ENCODE measurements at places on chromosomes 11 and 22. TPM values are rescaled to one million over a fixed set of nuclear protein-coding genes. Genes with fewer than 3 reads are reported as not detected.
A peak's percentile ranks its signal among the peaks of the same experiment; 100 is the strongest.

Gene APLP2
- 188 TPM for polyA plus RNA-seq

DNA sequence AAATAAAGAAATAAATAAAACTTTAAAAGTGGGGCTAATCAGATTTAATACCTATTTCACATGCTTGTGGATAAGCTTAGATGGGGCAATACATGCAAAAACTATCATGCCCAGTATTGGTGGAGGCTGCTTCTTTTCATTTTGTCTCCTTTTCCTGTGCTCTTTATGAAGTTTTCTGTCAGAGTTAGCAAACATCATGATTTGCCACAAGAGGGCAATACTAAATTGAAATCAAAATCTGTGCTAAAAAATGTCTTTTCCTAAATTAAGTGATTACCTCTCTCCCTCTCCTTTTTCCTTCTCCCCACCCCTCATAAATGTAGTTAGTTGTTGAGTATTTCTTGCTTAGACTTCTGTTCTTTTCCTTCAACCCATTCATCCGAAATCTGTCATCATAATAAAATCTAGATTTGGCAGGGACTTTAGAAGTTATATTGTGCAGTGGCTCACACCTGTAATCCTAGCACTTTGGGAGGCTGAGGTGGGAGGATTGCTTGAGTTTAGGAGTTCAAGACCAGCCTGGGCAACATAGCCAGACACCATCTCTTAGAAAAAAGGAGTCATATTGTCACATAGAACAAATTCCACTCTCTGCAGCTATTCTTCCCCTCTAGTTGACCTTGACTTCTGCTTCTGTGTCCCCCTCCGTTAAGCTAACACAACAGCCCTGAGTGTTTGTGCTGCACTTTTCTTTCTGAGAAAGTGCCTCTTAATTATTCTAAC, 4.7 kb upstream of the ARHGAP42 start:
- DNase-seq = no peak

- DNase-seq = peak; percentile 20
These were observed 603 bp downstream of the ESRRA start for GRCh38 chr11:64305691-64306562.

- DNase-seq = no peak
These were observed 24.7 kb downstream of the CHEK1 start for GRCh38 chr11:125649465-125650166.

Gene SIDT2
- 23.0 TPM for polyA plus RNA-seq

DNA sequence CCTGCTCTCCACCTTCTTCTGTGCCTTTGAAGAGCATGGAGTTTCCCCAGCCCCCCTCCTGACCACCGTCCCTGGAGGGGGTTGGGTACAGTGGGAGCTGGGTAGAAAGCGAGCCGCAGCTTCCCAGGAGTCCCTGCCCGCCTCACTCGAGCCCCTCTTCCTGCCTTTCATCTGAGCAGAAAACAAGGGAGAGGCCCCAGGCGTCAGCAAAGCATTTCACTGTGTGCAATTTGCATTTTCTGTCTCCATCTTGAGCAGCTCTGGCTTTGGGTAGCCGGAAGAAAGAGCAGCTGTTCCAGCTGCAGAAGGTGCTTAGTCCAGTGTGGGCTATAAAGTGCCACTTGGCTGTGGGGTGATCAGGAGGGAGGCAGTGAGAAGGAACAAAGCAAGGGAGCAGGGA, 229.7 kb downstream of the CEP164 start:
- DNase-seq = no peak

DNA sequence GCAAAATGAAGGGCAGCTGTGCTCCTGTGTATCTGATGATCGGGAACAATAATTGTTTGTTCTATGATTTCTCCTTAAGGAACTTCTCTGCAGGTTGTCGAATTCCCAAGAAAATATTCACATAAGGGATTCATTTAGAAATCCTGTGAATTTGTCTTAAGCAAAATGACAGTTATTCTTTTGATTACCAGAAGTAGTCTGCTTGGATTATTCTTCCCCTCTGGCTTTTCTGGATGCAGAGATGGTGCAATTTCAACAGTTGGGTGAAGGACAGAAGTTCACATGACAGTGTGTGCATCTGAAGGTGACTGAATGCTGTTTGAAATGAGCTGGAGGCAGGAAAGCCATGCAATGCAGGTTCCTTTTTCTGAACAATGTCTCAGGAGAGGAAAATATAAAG, 137.2 kb upstream of the MTMR2 start:
- no peak for DNase-seq

Gene PYGM
- 56.2 TPM for polyA plus RNA-seq

DNA sequence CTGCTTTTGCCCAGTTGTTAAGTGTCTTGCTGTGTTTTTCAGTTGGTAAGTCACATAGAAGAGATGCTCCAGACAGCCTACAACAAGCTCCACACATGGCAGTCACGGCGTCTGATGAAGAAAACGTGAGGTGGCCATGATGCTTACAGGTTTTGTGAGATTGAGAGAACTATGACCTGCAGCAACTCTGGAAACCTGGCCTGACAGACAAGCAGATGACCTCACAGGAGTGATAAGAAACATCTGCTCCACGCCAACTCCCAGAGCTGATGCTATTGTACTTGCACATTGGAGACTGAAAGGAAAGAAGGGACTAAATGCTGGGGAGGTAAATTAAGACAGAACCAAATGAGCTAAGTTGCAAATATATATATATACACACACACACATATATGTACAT, 28.6 kb upstream of the LDHA start:
- no peak for DNase-seq

Gene ACTN3
- polyA plus RNA-seq = 12.0 TPM

DNA sequence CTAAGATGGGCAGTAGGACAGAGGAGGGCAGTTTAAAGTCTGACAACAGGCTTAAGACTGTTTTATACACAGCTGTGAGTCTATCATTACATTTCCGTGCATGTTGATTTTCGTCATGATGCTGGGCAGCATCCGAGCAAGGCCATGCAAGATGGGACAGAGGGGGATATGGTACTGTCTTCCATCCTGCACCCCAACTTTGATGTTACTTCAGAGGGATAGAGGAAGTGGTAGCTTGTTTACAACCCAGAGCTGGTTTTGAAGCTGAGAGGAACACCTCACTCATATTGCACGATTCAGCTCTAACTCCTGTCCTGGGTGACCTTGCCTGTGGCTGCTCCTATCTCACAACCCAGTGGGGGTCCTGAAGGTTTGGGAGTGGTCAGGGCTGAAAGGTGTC, 3.0 kb upstream of the SORL1 start:
- DNase-seq = no peak

GRCh38 chr11:113874581-113875233, 665 bp downstream of the USP28 start:
- DNase-seq = peak; percentile 65

Gene HBB
- 563 TPM for polyA plus RNA-seq

GRCh38 chr11:45280449-45280848, 5.7 kb downstream of the SYT13 start:
- DNase-seq = no peak

DNA sequence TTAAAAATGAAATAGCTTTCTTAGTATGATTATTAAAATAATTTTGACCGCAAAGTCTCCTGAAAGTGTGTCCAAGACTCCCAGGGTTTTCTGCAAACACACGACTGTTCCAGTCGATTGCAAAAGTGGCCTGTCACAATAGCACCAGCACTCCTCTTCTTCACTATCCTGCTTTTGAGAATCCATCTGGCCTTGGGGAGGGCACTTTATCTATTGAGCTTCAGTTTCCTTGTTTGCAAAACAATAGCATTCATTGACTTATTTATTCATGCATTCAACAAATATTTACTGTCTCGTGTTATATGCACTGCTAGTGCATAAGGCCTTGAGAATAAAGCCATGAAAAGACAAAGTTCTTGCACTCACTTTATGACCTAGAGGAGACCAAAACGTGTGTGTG, 96.2 kb upstream of the NTM start:
- no peak for DNase-seq

Gene IFITM1
- 24.5 TPM for polyA plus RNA-seq

GRCh38 chr11:64888729-64889511, 10.5 kb upstream of the EHD1 start:
- no peak for DNase-seq

DNA sequence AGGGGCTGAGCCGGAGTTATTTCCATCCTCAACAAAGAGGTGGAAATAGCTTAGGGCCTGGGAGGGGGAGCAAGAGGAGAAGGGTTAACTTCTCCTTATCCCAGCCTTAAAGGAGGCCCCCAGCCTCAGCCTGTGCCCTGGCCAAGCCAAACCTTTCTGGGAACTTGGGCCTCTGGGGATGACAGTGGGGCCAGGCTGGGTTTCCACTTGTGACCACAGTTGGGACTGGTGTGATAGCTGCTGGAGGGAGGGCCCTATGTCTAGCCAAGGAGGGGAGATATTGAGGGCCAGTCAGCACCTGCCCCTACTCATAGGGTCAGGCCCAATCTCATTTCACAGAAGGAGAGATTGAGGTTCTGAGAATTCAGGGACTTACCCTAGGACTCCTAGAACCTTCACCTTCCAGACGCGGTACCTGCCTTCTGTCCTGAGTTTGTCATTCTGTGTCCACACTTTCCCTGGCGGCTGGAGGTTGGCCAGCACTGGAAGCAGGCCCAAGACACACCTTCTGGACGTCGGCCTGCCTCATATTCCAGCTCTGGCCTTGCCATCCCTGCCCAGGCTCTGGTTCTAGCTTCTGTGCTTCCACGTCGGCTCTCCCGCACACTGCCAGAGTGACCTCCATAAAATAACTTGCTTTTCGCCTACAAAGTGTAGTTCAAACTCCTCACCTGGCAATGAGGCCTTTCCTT, 3.1 kb downstream of the RELT start:
- DNase-seq = no peak

DNA sequence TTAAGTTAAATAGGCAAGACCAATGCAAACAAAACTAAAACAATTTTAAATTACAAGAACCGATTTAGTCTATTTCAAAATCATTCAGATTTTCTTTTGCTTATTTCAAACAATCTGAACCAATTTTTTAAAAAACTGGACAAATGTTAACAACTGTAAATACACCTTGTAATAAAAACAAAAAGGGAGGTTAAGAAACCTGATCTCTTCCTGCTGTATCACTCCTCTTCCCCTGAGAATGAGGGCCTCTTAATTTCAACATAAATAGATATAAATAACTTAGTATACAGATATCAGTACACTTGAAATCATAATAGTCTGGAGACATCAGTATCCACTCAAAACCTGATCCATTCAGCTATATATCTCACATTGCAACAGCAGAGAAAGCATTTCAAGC, 346.6 kb downstream of the TTC28 start:
- DNase-seq = no peak

DNA sequence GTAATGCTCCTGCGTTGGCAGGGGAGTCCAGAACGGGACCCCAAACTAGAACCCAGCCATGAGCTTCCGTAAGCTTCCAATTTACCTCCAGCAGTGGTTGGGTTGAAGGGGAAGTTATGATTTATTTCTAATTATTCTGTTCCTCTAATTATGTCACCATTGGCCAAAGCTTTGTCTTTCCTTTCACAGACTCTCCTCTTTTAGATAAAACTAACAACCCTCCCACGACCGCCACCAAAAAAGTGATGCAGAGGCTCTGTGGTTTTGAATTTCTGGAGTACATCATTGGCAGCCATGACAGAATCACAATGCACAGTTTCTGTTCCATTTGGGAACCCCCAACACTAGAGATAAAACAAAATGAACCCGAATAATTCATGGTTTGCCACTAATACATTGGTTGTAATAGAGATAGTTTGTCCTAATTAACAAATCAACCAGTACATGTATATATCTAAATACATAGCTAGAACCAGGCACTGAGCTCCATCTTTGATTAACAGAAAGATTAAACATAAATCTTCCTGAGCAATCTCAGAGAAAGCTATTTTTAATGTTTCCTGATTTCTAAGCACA, 64.3 kb downstream of the ETS1 start:
- DNase-seq = no peak

- DNase-seq = peak; percentile 91
These were observed 289.2 kb downstream of the MN1 start for GRCh38 chr22:27512283-27512761.

Gene SPTBN2
- 13.2 TPM for polyA plus RNA-seq

Gene POLD3
- 20.8 TPM for polyA plus RNA-seq

GRCh38 chr11:28838741-28839140, 730.6 kb downstream of the METTL15 start:
- peak; percentile 24 for DNase-seq

DNA sequence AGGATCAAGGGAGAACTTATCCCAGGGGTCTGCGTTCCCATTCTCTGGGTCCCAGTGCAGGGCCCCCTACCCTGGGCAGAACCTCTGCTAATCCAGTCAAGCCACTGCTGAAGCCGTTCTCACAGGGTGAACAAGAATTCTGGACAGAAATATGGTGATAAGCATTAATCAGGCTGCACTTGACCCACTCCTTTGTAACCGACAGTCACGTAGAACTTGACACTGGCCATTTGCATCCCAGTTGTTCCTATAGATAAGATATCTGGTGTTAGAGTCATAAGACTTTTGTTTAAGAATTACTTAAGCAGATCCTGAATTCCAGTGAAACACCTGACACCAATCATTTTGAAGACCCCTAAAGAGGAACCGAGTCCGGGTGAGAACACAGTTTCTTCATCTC, 107.5 kb upstream of the THY1 start:
- DNase-seq = no peak

DNA sequence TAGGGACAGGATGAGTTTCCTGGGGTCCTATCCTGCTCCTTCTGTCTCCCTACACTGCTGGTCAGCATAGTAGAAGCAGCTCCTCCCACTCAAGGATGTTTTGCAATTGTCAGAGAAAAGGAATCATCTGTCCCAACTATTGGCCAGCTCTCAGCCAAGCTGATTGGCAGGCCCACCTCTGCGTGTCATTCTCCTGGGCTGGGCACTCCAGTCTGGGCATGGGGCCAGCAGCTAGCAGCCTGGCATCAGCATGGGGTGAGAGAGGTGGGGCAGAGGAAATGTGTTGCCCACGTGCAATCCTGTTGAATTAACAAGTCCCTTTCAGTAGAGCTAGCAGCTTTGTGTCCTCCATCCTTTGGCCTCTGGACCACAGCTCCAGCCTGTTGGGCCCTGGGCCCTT, 14.1 kb downstream of the ANKK1 start:
- peak; percentile 14 for DNase-seq

GRCh38 chr11:111120161-111120560, 125.4 kb upstream of the POU2AF2 start:
- no peak for DNase-seq

DNA sequence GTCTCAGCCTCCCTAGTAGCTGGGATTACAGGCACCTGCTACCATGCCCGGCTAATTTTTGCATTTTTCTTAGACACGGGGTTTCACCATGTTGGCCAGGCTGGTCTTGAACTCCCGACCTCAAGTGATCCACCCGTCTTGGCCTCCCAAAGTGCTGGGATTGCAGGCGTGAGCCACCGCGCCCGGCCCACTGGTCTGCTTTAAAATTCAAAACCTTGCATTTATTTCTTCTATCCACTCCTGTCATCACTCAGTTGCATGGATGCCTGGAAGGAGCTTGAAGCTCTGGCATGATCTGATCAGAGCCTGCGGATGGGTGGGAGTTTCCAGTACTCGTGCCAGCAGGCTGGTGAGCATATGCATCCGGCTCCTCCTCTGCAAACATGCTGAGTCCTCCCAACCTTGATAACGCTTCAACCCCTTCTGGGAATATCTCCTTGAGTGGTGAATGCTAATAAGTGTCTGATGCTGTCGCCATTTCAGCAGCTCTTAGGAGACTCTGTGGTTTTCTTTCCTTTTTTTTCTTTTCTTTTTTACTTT, 39.6 kb downstream of the UBASH3B start:
- DNase-seq = no peak
